ENCODE measurements at places on chromosomes 6 and 20.

GRCh38 chr20:15767586-15767985 is 805.7 kb downstream of the KIF16B start:
- ATAC-seq = no peak

GRCh38 chr20:45300961-45301360 is 5.7 kb upstream of the RBPJL start:
- no peak for ATAC-seq

GRCh38 chr6:123841067-123841896 is 37.6 kb downstream of the NKAIN2 start:
- ATAC-seq = no peak

DNA sequence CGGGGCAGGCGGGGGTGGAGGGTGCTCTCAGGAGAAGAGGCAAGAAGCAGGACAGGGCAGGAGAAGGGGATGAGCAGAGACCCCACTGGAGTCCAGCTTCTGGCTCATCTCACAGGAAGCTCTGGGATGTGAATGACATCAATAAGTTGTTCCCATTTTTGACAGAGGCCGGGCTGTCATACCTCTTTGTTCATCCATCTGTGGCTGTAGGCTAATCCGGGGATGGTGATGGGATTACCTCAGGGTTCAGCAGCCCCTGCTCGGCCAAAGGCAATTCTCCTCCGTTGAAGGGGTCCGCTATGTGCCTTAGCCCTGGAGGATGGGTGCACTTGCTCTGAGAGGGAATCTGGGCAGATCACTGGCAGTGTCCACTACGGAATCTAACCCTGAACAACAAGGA is 3.3 kb upstream of the TMC2 start:
- no peak for ATAC-seq

GRCh38 chr6:82878812-82879211 is 186.8 kb downstream of the UBE3D start:
- ATAC-seq = no peak

DNA sequence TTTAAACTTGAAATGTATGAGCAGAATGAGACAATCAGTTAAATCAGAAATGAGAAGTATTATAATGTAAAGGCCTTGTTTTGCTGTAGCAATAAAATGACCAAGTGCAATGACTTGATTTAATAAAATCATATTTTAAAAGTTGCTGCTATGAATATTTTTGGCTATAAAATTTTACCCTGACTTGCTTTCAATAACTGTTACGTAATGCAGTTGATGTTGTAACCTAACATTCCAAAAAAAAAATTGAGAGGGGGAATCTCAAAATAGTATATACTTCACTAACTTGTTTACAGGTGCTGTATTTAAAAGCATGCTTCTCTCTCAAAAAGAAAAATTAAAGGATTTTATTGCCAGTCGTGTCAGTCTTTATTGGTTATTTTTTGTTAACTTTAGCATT is 71.6 kb upstream of the ADGRF4 start:
- ATAC-seq = no peak
